ENCODE measurements at places on chromosomes 6 and 20.

DNA sequence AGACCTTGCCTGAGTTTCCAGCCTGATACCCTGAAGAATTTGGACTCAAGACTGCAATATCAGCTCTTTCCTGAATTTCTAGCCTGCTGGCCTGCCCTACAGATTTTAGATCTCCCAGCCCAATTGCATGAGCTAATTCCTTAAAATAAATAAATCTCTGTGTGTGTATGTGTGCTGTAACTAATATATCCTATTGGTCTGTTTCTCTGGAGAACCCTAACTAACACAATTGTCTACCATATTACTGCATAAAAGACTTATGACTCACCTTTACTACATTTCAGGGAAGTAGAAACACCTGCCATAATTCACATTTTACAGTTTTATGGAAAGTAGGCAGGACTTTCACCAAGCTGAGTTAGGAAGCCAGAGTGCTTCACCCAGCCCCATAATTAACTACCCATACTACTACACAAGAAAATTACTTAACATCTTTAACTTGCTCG is 90.7 kb upstream of the BEND6 start:
- DNase-seq = no peak

DNA sequence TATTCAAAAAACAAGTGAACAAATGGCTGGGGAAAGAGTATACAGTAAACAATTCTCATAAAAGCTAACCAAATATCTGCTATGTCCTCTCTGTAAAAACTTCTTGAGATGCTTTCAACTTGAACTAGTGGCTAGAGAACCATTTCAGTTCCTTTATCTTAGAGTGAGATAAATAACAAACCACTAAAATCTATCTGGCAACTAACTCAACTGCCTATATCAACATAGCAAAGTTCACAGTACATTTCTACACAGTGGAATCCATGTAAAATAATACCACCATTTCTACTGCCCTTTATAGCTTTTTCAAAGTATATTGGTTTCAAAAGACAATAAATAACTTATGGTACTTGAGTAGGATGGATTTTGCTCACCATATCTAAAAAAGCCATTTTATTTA is 95.1 kb downstream of the MMS22L start:
- DNase-seq = no peak

DNA sequence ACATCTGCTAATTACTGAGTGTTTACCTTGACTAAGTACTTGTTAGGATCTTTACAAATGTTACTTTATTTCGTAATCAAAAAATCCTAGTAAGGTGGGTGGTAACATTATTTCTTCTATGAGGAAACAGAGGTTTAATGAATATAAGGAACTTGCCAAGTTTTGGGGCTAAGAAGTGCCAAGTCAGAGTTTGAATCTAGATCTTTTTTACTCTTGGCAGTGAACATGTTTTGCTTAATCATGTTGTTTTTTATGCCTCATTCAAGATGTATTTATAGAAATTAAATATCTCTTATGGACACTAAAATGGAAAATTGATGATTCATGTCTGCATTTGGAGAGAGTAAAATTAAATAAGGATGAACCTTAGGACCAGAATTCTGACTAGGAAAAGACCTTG is 393.7 kb downstream of the UTRN start:
- DNase-seq = no peak

GRCh38 chr6:146876271-146877151 is 277.7 kb downstream of the ADGB start:
- peak; percentile 99 for DNase-seq

DNA sequence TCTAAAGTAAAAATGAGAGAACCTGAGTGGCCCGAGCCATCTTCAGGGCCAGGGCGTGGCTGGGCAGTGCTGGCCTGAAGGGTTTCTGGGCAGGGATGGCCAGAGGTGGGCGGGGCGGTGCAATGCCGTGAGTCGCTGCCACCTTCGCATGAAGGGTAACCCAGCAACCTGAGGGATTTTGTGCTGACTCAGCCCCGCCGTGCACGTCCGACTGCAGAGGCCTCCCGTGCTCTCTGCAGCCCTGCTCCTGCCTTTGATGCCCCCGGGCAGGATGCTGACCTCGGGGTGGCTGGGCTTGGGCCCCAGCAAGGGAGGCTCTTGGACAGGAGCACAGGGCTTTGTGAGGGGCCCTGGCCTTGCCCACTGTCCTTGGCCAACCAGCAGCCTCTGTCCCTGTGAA is 81.7 kb upstream of the GATA5 start:
- no peak for DNase-seq

GRCh38 chr20:14775778-14776177 is 438.4 kb upstream of the FLRT3 start:
- DNase-seq = no peak

DNA sequence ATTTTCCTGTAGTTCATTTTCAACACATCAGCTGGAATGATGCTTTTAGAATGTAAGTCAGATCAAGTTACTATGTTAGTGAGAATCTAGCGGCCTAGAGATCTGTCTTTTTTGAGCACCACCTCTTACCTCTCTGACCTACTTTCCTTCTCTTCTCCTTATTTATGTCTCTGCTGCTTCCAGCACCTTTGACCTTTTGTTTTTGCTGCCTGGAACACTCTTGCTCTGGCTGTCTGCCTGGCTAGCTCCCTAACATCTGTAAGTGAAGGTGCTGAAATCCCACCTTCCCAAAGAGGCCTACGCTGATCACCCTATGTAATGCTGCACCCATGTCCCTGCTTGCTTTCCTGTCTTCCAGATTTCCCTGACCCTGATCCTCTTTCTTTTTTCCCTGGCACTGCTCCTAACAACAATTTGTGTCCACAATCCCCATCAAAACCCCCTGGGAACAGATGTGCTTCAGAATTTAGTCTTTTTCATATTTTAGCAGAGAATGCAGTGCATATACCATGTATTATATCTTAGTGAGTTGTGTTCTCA is 87.8 kb downstream of the RFPL4B start:
- no peak for DNase-seq

DNA sequence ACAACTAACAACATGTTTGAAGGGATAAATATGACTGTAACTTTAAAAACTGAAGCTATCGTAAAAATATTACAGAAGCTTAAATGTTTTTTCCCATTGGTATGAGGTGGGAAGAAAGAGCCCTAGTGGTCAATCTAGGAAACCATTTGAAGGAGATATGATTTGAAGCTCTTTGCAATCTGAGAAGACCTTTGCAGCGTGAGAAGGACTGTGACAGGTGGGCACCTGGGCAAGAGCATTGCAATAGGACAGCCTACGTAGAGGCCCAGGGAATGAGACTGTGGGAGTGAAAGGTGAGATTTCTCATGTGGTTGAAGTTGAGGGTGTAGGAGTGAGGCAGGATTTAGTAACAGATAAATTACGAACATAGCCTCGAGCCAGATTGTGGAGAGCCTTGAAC is 108.0 kb upstream of the PDE7B start:
- no peak for DNase-seq

- no peak for DNase-seq
These were observed 1262.5 kb upstream of the CITED2 start for GRCh38 chr6:140636908-140637402.

GRCh38 chr6:38938741-38939140 is 109.8 kb upstream of the GLP1R start:
- no peak for DNase-seq

- DNase-seq = no peak
These were observed 33.2 kb upstream of the ANKRD60 start for GRCh38 chr20:58261660-58262059.

GRCh38 chr6:4687989-4688947 is 87.9 kb upstream of the CDYL start:
- no peak for DNase-seq

DNA sequence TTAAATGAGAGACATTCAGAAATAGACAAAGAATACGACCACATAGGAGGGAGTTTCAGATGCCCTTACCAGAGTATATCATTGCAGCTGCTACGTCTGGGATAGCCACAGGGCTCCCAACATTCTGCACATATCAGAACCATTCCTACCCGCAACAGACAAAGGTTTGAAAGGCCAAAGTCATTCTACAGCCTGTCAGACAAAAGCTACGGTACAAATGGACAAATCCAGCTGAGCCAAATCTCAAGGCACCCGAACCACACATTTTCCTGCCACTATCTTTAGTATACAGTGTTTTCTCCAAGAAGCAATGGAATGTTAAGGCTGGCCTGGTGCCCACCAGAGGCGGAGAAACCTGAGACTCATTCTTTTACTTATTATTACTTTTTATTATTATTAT is 30.5 kb upstream of the LYRM2 start:
- DNase-seq = no peak

GRCh38 chr20:4802023-4802422 is 80.3 kb downstream of the PRND start:
- no peak for DNase-seq

Data from CMK (cell line).